Forelimb muscle (tissue), 1 donor: ENCODE measurements at places on chromosomes 4 and X. TPM values are rescaled to one million over a fixed set of nuclear protein-coding genes. Genes with fewer than 3 reads are reported as not detected.

The PABPC1L2A gene
- polyA plus RNA-seq, result not detected

The OGT gene
- 145 TPM for polyA plus RNA-seq

The HSFX2 gene
- polyA plus RNA-seq, result 0.18 TPM

The COMMD8 gene
- polyA plus RNA-seq, result 16.1 TPM

The GNL3L gene
- 16.4 TPM for polyA plus RNA-seq

The F8A1 gene
- 8.1 TPM for polyA plus RNA-seq

The UGT2B17 gene
- not detected for polyA plus RNA-seq

The FABP2 gene
- polyA plus RNA-seq, result not detected

The TBC1D9 gene
- polyA plus RNA-seq, result 13.8 TPM

DNA sequence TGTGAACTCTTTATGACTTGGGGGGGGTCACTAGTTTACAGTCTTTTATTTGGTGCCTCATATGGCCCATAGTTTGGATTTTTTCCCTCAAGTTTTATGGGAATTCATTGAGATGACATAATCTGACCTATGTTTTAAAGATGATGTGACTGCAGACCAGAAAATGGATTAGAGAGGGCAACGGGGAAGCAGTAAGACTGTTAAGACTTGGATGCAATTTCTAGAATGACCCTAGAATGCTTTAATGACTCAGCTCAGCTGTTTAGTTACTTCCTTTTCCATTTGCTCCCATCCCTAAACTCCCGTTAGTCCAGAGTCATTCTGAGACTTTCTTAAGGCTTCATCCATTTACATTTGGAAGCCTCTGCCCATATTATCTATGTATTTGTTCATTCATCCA, 59.9 kb upstream of the PDGFRA start:
- DNase-seq, result no peak

DNA sequence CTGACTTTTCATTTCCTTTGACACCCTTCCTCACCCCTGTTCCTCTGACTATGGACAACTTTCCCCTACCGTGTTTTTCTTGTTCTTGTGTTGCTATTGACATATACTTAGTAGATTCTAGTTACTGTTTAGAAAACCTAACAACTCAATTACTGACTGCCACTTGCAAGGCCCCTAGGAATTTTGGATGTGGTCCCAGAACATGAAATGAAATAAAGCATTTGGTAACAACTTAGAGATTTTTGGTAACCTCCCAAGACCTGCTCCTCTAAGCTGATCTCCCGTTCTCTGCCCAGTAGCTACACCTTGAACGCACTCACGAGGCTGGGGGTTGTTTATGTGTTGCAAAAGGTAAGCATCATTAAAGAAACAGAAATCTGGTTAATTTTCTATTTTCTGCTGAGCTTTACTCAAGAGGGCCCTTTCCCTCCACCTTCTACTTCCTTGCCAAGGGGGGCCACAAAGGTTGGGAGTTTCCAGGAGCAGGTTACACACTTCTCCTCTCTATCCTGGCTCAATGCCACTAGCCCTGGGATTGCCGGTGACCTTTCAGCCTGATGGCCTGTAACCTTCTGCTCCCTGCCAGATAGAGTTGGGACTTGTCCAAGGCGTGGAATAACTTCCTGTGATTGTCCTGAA, 20.5 kb downstream of the GAB3 start:
- no peak for DNase-seq

DNA sequence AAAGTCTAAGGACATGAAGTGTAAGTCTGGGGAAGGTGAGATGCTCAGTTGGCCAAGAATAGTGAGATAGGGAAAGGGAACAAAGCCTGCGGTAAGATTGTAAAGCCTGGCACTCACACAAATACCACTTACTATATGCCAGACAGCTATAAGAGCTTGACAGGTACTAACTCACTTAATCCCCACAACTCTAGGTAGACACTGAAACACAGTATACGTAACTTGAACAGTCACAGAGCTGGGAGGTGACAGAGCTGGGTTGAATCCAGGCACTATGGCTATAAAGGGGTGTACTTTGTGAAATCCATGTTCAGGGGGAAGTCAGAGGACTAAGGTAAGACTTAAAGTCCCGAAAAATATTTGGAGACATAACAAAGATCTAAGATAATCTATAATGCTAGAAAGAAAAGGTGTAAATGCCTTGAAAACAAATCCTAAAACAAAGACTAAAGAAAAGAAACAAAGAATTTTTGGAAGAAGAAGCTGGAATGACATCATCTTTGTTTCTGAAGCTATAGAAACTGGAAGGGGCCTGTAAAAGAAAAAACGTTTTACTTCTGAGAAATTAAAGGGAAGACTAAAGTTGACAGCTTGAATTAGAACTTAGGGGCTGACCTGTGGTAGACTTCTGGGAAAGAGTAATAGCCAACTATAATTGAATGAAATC, 172.5 kb downstream of the PPP3CA start:
- DNase-seq, result no peak

- DNase-seq, result no peak
Measured at GRCh38 chrX:132277953-132278614, 58.8 kb upstream of the RAP2C start.

DNA sequence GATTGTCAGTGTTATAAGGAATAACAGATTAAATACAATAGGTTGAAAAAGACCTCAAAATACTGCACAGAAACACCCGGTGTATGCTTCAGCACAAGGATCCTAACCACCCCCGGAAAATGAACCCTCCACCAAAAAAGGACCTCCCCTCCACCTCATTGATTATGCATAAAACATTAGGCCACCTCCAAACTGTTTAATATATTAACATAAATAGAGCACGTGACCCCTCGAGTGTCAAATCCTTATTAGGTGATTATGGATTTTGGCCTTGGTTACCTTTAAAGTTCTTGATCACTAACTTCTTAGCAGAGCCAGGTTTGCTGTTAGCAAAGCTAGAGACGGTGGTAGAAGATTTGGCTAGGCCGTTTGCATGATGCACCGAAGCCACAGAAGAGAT, 958 bp downstream of the CUL4B start:
- no peak for DNase-seq

DNA sequence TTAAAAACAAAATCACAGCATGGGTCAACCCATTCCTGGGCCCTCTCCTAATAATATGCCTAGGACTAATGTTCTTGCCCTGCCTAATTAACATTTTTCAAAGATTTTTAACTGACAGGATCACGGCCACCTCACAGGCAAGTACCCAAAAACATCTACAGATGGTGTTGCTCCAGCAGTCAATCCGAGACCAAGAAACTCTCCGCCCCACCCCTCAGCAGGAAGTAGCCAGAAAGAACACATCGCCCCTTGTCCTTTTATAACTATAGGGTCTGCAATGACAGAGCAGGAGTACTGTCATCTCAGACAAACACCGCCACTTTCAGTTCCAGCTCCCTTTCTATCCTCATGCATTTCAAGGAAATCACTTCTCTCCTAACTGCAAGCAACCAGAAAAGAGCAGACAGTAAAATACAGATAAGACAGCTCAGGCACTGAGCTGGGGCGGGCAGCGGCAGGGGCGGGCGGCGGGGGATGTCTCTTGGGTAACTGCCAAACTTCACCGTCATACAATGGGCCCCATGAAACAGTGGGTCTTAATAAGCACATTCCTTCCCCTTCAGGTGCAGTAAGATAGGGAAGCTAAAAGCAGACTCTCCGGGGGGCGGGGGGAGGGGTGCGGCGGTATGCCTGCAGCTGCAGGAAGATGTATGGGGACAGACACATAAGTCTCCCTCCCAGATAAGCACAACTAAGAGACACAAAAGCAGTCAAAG, 67.4 kb downstream of the ZNF182 start:
- DNase-seq, result no peak

DNA sequence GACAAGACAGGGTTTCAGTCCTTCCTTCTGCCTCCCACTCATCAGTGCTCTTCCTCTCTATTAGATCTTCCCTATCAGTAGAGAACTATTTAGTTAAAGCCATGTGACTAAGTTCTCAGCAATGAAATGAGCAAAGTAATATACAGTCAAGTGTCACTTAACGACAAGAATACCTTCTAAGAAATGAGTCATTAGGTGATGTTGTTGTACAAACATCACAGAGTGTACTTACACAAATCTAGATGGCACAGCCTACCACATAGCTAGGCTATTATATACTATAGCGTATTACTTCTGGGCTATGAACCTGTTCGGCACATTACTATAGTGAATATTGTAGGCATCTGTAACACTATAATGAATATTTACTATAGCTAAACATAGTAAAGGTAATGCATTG, 71.3 kb downstream of the POU4F2 start:
- DNase-seq, result no peak

- no peak for DNase-seq
Measured at GRCh38 chrX:2176733-2177132, 324.0 kb downstream of the DHRSX start.

DNA sequence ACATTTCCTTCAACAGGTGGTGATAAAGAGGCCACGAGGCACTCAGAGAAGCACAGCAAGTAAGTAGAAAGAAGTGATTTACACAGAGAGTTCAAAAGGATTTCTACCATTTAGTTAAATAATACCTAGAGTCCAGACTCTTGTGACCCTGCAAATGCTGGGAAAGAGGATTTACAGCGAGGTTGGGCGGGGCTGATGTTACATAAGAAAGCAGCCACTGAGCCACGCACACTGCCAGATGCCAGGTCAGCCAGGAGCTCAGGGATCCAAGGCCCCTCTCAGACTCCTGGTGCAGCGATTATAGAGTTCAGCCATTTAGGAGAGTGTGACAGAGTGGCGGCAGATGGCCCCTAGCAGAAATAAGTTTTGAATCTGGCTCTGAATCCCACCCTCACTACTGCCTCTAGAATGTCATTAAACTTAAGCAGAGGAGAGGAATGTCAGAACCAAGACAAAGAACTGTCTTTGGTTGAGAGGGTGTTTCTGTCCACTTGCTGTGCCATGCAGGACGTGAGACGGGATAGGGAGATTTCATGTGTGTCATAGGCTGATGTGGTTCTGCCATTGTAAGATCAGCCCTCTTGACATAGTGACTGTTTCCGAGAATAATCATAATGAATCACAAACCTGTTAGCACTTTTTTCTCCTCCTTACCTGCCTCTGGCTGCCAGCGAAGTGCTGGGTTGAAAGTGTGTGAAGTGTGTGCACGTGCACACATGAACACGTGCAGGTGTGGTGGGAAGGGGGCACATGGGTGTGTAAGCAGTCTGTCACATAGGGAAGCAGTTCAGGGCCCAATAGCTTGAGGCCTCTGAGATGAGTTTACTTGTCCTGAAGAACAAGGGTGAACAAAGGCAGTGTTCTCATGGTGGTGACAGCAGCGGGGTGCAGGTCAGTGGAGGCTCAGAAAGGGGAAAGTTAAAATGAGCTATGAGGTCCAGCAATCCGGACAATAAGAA, 50.1 kb downstream of the MFAP3L start:
- no peak for DNase-seq

DNA sequence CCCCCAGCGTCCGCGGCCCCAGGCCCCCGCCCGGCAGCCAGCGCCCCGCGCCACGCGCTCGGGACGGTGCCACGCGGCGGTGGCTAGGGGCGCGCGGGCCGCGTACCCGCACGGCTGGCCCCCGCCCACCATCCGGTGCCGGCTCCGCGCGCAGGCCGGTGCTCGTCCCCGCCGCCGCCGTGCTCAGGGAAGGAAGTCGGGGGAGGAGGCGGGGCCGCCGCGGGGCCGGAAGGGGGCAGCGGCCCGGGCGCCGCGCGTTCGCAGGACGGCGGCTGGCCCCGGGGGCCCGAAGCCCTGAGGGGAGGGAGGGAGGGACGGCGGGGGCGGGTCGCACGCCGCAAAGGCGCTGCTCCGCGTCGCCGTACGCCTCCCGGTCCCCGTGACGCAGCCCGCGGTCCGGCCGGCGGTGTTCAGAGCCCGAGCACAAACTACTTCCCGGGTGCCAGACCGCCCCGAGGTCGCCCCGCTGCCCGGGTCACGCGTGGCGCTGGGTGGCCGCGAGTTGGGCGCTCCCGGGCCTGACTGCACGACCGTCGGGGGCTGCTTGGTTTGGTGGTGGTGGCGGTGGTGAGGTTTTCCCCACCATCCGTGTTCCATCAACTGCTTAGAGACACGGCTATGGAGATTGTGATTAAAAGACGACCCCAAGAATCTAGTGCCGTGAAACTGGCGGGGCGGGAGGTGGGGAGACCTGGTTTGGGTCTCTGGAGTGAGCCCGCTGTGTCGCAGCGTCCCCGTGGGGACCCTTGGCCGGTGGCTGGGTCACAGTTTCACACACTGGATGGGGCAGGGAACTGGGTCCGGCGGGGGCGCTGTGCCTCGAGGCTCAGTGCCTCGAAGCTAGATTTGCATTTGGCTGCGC, at the start of gene DCTD:
Gene DCTD, minus strand, starts transcription at position 205 of the 862 bp plus-strand sequence. CDS start 1,818 bp downstream, outside the sequence.
- DNase-seq, result no peak

GRCh38 chr4:57122959-57123358, 12.8 kb upstream of the IGFBP7 start:
- DNase-seq, result no peak

DNA sequence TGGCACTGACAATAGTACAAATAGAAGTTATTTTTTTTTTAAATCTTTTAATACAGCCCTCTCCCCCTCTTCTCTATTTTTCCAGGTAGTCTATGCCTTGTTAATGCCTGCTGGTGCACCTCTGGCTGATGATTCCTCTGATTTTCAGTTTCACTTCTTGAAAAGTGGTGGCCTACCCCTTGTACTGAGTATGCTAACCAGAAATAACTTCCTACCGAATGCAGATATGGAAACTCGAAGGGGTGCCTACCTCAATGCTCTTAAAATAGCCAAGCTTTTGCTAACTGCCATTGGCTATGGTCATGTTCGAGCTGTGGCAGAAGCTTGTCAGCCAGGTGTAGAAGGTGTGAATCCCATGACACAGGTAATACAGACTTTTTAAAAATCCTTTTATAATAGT, 99.1 kb downstream of the USP9X start:
- DNase-seq, result no peak
